Stimulated activated CD8-positive, alpha-beta memory T cell treated with anti-CD3 and anti-CD28 coated beads, Interleukin-15, amount 100 ng/mL, for 48 hours (primary cell): ENCODE measurements at places on chromosomes 3 and 15.

DNA sequence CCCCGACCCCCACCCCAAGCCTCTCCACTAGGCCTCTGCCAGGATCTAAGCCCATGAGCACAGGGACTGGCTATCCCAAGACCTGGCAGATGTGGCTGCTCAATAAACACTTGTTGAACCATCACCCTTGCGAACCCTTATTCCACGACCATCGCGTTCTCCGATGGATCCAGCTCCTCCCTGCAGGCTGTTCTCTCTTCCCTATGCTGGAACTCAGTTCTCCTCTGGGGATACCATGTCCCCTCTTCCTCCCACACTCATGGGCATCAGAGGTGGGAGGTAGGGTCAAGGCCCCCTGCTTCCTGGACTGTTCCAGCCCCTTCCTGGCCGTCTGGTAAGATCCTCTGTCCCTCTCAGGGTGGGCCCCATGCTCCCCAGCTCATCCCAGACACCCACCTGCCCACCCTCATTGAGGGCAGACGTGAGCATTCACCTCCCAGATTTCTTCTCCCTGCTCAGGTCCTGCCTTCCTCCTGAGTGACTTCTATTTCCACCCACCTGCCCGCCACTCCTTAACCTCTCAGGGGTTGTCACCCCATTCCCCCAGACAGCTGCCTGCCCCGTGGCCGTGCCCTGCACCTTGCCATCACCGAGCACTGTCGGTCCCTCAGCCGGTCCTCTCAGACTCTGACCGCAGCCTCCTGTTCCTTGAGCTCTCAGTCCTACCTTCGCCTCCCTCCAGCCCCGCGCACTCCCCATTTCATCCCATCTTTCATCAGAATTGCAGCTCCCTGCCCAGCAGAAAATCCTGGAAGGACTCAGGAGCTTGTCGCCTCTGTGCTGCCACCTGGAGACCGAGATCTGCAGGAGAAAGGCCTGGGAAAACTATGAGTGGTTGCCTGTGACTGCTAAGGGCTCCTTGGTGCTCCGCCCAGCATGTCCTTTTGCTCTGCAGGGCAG, 42.0 kb downstream of the PML start:
- DNase-seq: no peak

DNA sequence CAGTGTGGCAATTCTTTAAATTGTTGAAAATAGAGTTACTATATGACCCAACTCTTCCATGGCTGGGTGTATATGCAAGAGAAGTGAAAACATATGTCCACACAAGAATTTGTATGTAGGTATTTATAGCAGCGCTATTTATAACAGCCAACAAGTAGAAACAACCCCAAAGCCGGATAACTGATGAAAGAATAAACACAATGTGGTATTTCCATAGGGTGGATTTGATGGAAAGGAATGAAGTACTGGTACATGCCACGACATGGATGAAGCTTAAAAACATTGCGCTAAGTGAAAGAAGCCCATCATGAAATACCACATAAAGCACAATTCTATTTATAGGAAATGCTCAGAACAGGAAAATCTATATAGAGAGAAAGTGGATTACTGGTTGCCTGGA, 554.5 kb downstream of the AGBL1 start:
- no peak for DNase-seq

DNA sequence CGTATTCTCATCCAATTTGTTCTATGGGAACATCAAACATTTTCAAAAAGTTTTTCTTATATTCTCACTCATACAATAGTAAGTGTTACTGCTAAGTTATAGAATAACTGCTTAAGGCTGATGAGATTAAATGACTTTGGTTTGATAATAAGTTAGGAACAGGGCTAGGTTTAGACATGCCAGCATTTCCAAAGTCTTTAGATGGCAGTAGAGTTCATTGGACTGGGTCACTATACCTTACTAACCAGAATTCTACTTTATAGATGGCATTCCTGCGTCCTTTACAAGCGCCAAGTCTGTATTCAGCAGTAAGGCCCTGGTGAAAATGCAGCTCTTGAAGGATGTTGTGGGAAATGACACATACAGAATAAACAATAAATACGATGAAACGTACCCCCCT, 21.7 kb downstream of the PLAAT1 start:
- DNase-seq: no peak

DNA sequence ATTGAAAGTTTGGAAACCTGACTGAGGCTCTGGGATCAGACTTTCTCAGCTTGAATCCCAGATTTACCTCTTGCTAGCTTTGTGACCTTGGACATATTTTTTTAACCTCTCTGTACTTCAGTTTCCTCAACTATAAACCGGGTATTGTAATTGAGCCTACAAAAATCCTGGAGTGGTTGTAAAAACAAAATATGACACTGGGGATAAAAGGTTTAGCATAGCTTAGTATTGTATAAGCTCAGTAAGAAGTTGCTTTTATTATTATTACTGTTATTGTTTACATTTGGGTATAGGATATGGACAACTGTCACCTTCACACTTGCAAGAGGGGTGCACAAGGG, 21.5 kb downstream of the C2CD4A start:
- DNase-seq: no peak

GRCh38 chr15:70280781-70281180, 183.1 kb upstream of the TLE3 start:
- no peak for DNase-seq

DNA sequence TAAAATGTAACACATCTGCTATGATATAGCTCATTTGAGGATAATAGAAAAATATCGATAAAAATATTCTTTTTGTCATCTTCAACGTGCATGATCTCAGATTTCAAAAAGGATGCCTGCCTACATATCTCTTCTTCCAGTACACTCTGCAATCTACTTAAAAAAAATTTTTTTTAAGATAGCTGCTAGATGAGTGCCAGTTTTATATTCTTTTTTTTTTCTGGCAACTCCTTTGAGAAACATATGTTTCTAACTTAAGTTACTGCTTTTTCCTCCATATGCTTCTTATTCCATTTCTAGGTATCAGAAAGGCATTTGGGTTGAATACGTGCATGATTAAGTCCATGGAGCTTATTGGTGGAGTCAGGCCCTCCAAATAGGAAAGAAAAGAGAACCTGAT, 160.4 kb downstream of the PPM1L start:
- DNase-seq: no peak

DNA sequence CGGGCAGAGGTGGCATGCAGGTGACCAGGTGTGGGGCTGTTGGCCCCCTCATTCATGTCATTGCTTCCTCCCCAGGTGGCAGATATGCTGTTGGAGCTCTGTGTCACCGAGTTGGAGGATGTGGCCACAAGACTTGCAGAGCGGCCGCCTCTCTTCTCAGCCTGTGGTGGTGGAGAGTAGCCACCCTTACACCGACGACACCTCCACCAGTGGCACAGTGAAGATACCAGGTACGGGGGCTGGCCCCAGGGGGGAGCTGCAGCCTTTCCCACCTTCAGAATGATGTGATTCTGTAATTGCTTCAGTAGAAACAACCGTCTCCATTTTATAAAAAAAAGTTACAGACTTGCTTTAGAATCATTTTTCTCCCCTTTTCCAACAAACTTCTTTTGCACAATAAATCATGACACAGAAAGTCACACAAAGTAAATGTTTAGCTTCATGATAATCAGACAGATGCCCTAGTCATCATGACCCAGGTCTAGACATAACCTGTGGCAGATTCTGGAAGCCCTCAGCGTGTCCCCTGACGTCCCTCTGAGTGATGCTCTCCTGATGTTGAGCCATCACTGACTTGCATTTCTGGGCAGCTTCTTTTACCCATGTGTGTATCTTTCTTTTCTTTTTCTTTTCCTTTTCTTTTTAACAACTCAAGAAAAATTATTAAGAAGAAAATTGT, 76.0 kb upstream of the FAN1 start:
- DNase-seq: no peak

DNA sequence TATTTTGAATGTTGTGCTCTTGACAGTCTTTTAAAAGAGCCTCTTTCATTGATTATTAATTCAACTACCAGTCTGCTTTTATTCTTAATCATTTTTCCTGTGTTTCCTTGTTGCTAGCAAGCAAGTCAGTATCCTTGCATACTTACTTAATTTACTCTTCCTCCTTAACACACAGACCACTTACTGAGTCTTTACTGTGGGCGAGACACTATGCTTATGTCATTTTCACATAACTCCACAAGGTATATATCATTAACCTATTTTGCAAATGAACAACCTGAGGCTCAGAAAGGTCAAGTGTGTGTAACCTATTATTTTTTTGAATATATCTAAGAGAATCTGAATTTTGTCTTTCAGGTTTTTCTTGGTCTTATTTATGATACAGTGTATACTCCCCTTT, 130.9 kb downstream of the WDR76 start:
- DNase-seq: no peak

DNA sequence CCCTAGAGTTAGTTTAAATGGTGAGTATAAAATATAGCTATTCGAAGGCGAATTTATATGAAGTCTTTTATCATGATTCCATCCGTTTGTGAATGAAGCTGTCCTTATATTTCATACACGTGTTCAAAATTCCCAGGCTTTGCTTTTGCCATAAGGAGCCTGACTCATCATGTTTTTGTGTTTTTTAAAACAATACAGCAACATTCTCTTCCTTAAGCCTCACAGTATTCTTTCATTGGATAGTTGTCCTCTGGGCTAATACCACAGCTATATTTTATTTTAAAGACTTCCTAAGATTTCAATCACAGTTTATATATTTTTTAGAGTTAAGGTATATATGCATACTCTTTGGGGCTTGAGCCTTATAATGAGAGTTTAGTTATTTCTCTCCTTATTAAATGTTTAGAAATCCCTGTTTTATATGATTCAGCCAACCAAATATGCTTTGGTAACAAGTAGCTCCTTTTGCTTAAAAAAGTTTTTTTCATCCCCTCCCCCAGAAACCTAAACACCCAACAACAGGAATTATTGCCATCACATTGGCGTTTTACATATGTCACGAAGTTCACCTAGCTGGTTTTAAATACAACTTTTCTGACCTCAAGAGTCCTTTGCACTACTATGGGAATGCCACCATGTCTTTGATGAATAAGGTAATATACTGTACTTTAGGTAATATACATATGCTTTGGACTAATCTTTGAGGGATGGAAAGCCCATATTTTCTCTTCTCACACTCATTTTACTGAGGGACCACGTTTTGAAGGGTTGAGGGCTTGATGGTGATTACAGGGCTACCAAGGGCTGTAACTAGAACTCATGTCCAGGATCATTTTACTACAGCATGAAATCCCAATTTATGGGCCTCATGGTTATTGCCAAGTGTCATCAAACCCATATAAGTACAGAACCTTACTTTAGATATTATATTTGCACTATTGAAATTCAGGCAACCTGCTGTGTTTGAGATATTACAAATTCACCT, 28.5 kb downstream of the ST3GAL6 start:
- no peak for DNase-seq

DNA sequence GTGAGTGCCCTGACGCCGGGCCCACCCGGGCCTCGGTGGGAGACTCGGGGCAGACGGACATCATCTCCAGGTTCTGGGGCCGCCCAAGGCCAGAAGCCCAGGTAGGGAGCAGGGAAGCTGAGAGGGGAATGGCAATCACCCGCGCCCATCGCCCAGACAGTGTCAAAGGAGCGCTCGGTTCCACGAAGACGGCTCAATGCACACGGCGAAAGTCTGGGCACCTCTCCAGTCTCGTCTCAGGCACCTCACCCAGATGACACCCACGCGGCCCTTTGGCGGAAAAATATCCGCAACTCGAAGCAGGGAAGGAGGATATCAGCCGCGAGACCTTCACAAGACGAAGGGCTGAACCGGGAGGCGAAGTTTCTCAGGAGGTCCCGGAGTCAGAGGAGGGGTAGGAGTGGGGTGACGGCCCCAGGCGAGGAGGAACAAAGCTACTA, 916 bp downstream of the IL17RD start:
- DNase-seq: no peak

- no peak for DNase-seq
Measured at GRCh38 chr3:12990306-12990705, 82.9 kb downstream of the IQSEC1 start.

GRCh38 chr3:70974747-70975146, 608.8 kb downstream of the FOXP1 start:
- no peak for DNase-seq

DNA sequence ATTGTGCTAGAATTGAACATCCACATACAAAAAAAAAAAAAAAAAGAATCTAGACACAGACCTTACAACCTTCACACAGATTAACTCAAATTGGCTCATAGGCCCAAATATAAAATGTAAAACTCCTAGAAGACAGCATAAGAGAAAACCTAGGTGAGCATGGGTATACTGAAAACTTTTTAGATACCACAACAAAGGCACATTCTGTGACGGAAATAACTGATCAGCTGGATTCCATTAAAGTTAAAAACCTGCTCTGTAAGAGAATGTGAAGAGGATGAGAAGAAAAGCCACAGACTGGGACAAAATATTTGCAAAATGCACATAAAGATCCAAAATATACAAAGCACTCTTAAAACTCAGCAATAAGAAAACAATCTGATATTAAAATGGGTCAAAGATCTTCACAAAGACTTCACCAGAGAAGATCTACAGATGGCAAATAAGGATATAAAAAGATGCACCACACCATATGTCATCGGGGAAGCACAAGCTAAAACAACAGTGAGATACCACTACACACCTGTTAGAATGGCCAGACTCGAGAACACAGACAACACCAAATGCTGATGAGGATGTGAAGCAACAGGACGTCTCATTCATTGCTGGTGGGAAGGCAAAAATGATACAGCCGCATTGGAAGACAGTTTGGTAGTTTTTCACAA, 167.9 kb downstream of the PDE8A start:
- no peak for DNase-seq

- no peak for DNase-seq
Measured at GRCh38 chr3:139630542-139630941, 47.2 kb downstream of the NMNAT3 start.

GRCh38 chr3:132268956-132269355, 48.3 kb upstream of the ACP3 start:
- no peak for DNase-seq

DNA sequence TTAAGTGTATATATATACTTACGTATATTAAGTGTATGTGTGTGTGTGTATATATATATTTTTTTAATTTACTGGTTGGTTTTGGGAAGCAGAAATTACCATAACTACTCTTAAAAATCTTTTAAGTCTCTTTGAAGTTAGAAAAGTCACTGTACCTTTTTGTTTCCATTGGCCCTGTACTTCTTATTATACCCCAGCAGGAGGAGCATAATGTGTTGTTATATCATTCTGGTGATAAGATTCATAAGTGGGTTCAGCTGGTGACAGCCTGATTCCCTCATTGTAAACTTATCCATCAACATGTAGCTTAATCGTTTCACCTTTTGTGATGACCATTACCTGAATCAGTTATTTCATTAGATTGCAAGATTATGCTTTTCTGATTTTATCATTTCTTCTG, 30.8 kb downstream of the MLH1 start:
- DNase-seq: no peak

DNA sequence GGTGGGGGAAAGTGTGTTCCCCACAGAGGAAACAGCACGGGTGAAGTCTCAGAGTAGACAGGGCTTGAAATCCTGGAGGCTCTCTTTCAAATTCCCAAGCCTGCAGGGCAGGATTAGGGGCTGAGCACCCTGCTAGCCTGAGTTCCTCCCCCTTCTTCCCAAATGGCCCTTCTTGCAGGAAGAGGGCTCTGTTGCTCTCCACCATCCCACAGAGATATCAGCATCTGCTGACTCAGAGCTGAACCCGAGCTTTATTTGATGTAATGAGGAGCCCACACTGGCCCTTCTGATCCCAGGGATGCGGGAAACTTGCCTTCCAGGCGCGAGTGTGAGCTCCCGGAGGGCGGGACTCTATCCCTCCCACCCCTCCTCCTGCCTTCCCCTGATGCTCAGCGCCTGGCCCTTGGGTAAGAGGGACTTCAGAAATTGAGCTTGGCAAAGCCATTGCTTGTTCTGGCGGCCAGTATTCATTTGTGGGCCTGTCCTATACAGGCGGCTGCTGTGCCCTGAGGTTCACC, 1.4 kb upstream of the STRA6 start:
- DNase-seq: no peak
